Bronchial epithelial cell (primary cell): ENCODE measurements at places on chromosomes 11 and 22.

DNA sequence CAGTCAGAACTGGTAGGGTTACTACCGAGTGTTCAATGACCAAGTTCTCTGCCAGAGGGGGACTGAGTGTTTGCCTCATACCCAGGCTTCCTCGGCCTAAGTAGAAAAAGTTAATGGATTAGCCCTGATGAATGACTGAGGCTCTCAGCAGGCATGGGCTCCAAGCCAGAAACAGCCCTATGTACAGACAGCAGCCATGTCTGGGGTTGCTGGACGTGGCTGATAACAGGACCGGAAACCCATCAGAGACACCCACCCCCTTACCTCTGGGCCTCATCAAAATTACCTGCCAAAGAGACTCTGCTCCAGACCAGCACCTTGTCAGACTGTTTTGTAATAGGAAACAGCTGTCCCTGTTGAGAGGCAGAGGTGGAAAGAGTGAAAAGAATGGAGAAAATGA is 351.4 kb downstream of the ETS1 start:
- DNase-seq: no peak

GRCh38 chr11:119117004-119117706 is 4.2 kb upstream of the HINFP start:
- no peak for DNase-seq

DNA sequence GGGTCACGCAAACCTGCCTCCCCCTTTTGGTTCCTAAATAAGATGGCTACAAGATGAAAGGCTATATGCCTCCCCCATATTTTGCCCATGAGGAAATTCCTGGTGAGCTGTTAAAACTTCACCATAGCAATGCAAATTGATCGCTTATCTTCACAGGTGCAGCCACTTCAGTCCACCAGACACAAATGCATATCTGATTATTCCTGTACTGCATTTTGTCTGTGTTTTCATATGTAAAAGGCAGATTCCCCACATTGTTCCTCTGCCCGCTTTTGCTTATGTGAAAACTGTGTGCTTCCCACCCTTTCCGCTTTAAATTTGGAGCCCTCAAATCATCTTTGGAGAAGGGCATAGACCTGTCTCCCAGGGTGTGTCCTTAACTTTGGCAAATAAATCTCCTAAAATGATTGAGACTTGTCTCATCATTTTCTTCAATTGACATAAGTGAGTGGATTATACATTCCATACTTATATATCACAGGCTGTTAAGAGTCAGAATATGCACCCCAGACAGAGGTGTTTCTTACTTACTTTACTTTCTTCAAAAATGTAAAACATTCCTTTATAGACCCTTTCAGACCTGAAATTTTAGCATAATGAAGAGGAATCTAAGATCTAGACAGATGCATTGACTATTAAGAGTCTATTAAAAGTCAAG is 116.4 kb downstream of the CASP12 start:
- peak; percentile 57 for DNase-seq

DNA sequence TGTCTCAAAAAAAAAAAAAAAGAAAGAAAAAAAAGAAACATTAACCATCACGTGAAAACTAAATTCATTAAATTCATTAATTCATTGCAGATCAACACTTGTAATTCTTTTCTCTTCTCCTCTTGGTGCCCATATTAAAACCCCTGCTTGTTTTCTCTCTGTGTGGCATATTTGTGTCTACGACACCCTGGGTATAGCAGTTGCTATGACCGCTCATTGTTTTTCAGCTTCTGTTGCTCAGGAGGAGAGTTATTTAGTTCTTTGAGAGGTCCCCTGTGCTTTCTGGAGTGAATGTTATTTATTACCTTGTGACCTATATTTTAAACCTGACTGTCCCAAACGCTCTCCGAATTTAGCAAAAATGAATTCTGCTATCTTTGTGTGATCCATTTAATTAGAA is 62.3 kb upstream of the CLMP start:
- no peak for DNase-seq

- DNase-seq: no peak
These were observed 14.7 kb downstream of the SLC5A4 start for GRCh38 chr22:32240461-32240860.

GRCh38 chr11:66207816-66208215 is 60.6 kb upstream of the RAB1B start:
- DNase-seq: no peak

DNA sequence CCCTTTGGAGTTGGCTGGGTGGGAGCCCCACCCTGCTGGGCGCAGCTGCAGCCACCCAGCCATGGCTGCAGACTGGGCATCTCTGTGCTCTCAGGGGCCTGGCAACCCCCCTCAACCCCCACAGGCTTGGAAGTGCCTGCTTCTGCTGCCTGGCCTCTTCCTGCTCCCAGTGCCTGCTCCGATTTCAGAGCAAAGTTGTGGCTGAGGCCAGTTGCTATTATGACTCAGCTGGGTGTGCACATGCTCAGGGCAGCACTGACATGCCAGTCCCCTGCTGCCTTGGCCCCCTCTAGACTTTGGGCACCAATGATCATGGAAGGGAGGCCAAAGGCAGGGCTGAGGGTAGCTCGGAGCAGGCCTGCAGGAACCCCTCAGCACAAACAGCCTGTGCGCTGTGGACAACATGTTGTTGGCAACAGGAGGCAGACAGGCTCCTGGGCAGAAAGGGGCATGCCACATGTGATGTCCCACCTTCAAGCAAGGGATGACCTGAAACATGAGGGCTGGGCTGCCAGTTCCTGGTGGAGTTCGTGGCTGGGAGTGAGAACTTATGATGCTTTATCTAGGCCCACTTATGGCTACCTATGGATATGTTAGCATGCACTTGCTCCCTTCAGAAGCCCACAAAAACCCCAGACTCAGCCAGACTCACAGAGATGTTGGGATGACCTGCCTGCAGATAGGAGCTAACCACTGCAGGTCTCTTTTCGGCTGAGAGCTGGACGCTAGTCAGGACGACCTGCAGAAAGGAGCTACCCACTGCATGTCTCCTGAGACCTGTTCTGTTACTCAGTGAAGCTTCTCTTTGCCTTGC is 96.4 kb upstream of the AMOTL1 start:
- peak; percentile 51 for DNase-seq
